ENCODE measurements at places on chromosomes 1 and 21.
A peak's percentile ranks its signal among the peaks of the same experiment; 100 is the strongest.

DNA sequence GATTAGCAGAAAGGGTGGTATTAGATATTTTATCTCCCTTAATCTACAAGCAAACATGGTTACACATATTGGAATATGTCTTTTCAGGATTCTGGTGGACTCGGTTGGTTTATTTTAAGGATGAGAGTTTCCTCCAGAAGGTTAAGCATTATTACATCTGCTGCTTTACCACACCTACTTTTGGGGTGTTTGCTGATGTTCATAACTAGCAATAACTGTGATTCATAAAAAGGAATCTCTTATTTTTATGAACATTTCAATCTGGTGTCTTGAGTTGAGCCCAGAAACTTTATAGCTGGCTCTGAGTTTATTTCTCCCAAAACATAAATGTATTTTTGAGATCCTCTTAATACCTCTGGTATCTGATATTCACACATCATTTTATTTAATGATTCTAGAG is 82.7 kb downstream of the LRRC8D start:
- no peak for DNase-seq

GRCh38 chr1:107141491-107142126 is 770 bp downstream of the NTNG1 start:
- DNase-seq: no peak

DNA sequence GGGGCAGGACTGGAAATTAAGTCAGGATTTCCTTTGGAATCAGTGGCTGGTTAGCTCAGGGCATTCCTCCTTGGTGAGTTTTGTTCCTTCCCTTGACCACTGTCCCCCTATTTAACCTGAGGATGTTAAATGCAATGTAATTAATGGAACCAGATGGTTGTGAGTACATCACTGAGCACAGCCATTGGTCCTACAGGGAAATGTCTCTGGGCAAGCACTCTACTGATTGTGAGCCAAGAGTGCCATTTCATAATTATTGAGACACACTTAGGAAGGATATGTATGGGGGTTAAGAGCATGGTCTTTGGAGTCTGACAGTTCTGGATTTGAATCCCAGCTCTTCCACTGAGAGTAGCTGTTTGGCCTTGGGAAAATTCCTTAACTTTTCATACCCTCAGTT is 74.4 kb downstream of the SPAG17 start:
- DNase-seq: no peak

DNA sequence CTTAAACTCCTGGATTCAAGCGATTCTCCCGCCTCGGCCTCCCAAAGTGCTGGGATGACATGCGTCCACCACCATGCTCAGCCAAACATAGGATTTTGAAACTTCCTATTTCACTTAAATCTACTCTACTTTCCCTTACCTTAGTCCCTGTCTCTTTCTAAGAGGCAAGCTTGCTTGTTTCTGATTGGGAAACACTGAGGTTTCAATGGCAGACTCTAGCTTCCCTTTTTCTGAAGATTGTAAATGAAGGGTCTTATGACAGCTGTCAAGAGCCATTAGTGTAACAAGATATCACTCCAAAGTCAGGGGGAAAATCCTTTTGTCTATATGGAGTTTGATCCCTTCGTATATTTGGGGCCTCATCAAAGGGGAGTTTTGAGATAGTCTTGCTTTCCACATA is 23.5 kb upstream of the LMO4 start:
- DNase-seq: peak; percentile 46

DNA sequence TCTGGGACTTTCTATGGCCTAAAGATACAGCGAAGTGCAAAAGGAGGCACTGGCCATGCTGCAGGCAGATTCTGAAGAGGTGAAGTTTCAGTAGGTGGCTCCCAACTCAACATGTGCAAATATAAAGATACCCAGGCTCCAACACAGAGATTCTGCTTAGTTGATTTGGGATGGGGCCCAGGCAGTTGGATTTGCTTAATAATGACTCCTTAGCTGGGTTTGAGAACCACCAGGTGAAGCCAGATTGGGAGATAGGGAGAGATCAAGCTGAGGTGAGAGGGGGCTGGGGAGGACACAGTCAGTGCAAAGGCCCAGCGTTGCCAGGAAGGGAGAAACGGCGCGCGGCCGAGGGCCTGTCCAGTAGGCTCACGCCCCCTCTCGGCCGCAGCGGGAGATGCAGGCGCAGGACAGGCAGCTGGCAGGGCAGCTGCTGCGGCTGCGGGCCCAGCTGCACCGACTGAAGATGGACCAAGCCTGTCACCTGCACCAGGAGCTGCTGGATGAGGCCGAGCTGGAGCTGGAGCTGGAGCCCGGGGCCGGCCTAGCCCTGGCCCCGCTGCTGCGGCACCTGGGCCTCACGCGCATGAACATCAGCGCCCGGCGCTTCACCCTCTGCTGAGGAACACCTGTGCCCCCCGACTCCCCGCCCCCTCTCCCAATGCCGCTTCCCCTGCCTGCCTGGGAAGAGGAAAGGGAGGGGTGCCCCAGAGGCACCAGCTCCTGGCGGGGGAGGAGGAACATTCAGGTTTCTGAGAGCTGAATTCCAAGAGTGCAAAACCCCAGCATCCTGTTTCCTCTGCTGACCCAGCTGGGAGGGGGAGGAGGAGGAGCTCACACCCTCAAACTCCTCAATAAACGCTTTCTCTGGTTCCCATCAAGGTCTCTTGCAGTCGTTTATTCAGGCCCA is 1.2 kb downstream of the FAM167B start:
- DNase-seq: peak; percentile 83

DNA sequence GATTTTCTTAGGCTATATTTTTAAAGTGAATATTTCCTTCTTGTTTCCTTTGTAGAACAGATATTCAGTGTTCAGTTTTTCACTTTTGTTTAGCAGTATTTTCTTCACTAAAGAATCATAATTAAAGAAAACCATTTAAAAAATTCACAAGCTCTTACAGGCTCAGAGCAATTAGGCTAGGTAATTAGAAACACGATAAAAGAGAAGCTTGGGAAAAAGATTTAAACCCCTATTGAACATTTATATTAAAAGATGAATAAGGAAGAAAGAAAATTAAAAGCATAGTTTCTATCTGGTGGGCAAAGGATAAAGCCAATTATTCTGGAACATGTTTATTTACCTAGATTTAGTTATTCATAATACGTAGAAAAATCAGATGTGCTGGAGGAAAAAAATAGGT is 942.6 kb downstream of the PLA2G4A start:
- DNase-seq: no peak

- DNase-seq: peak; percentile 73
Observed at GRCh38 chr1:210598135-210598652, 269.5 kb downstream of the HHAT start.

DNA sequence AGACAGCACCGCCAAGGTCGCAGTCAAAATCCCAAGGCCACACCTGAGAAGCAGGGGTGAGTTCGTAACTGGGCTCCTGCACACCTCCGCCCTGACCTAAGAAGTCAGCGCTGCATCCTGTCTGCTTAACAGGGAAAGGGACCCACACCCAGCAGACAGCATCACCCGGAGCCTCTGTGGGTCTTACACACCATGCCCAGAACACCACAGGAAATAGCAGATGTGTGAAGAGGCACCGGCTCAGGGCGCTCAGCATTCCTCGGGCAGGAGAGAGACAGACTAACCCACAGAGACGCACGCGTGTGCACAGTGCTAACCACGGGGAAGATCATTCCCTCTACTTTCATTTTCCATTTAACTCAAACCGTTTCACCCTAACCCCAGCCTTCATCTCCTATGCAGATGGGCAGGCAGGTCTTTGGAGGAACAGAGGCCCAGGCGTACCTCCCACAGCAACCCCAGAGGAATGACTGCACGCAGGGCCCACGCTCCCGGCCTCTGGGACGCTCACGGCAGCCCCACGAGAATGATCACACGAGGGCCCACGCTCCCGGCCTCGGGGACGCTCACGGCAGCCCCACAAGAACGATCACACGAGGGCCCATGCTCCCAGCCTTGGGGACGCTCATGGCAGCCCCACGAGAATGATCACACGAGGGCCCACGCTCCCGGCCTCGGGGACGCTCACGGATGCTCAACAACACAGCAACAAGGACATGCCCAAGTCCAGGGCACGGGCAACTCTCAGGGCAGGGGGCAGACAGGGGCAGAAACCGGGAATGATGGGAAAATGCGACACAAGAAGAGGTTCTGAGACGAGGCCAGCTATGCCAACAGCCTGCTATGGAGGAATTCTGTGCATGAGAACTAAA is 20.9 kb downstream of the POFUT2 start:
- DNase-seq: no peak

GRCh38 chr1:16158025-16158424 is 2.2 kb upstream of the EPHA2 start:
- no peak for DNase-seq

GRCh38 chr1:198798923-198799386 is 160.1 kb downstream of the PTPRC start:
- no peak for DNase-seq

GRCh38 chr1:5634893-5635292 is 357.3 kb downstream of the NPHP4 start:
- no peak for DNase-seq

Measured in suppressor macrophage treated with lipopolysaccharide for 1 hour (primary cell).